Hair follicular keratinocyte (primary cell): ENCODE measurements at places on chromosomes 11 and 22. TPM values are rescaled to one million over a fixed set of nuclear protein-coding genes. Genes with fewer than 3 reads are reported as not detected.

SHANK3 gene
- total RNA-seq: 3.9 and 5.2 TPM in 2 replicates

SCGB1C1 gene
- not detected in 2 replicates for total RNA-seq

SYT13 gene
- not detected in 2 replicates for total RNA-seq

HEPN1 gene
- total RNA-seq: not detected in 2 replicates

CHKA gene
- total RNA-seq: 3.4 and 3.8 TPM in 2 replicates

CRACR2B gene
- total RNA-seq: 0.68 and 1.0 TPM in 2 replicates

TRPM5 gene
- total RNA-seq: not detected in 2 replicates

NR1H3 gene
- 12.4 and 14.0 TPM in 2 replicates for total RNA-seq

NKAPD1 gene
- total RNA-seq: 11.1 and 14.9 TPM in 2 replicates

CASP5 gene
- not detected in 2 replicates for total RNA-seq

OR5M11 gene
- total RNA-seq: not detected in 2 replicates

PARVG gene
- not detected in 2 replicates for total RNA-seq

GLYAT gene
- total RNA-seq: not detected in 2 replicates

DERL3 gene
- total RNA-seq: 1.4 and 5.6 TPM in 2 replicates

LMO2 gene
- 0.31 and 1.1 TPM in 2 replicates for total RNA-seq

THYN1 gene
- 67.1 and 71.8 TPM in 2 replicates for total RNA-seq

EXPH5 gene
- 5.4 TPM in 2 replicates for total RNA-seq
